ENCODE measurements at places on chromosomes 1 and 21.
A peak's percentile ranks its signal among the peaks of the same experiment; 100 is the strongest.

DNA sequence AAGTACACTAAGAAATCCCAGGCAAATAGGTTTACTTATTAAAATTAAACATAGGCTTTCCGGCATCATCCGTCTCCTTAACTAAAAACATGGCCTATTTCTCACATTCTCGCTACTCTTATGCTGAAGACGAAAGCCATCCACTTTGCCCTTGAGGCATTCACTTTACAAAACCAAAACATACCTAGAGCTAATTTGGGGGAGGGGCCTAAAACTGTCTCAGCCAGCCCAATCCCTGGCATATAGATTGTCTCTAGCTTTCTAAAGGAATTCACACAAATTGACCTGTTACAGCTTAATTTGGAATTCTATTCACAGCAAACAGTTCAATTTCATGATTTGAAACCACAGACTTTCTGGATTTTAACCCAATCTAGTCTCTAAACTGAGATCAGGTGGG is 34.8 kb downstream of the SLC35D1 start:
- DNase-seq, result no peak

DNA sequence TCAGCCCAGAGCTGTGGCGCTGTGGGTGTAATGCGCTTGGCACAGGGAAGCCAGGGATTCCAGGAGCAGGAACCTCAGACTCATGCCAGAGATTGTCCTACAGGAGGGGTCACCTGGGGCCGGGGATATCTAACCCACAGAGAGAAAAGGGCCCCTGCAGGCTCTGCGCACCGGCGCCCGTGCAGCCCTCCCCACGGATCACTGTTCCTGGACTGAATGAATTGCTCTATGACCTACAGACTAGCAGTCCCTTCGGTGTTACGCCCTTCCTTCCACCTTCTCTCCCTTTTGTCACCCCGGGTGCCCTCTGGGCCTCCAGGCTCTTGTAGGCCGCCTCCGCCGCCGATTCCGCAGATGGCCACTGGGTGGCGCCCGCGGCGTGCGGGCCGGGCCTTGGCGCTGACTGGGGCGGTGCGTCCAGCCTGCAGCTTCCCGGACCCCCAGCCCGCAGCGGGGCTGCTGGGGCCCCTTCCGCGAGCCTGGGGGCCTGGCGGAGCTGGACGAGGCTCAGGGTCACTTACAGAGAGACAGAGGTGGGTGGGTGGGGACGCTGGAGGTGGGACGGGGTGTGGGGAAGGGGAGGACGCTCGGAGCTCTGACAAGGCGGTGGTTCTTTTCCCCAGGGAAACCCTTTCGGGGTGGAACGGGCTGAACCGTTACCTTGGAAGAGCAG is 101.3 kb downstream of the IER5 start:
- DNase-seq, result peak; percentile 33

- DNase-seq, result no peak
Observed at GRCh38 chr1:119674835-119675289, 26.8 kb upstream of the ZNF697 start.

DNA sequence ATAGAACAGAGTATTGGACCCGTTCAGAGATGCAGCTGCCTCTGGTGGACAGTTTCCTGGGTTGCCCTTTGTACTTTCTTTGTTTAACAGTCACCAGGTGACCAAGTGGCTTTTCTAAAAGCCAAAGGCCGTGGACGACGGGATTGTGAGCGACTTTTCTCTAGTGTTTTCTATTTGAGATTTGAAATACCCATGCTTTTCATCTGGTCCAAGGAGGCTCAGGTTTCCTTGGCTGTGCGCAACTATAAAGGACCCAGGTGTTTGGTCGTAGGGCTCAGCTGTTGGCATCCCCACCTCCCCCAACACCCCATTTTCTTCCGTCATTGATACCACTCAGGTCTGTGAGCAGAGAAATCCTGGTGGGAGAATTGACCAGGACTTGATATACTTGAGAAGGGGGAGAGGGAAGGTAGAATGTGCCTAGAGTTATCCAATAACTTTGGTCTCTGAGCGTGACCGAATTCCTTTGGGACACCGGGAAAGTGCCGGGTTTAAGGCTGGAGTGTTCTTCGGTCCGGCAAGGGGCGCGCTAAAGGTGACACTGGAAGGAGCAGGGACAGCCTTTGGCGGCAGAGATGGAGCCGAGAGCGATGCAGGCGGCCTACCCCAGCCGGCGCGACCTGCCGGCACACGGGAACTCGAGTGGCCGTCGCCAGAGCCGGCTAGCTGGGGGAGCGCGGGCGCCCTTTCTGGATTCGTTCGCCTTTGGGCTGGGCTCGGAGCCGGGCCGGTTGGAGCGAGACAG is 83.4 kb upstream of the BMP8A start:
- DNase-seq, result no peak

DNA sequence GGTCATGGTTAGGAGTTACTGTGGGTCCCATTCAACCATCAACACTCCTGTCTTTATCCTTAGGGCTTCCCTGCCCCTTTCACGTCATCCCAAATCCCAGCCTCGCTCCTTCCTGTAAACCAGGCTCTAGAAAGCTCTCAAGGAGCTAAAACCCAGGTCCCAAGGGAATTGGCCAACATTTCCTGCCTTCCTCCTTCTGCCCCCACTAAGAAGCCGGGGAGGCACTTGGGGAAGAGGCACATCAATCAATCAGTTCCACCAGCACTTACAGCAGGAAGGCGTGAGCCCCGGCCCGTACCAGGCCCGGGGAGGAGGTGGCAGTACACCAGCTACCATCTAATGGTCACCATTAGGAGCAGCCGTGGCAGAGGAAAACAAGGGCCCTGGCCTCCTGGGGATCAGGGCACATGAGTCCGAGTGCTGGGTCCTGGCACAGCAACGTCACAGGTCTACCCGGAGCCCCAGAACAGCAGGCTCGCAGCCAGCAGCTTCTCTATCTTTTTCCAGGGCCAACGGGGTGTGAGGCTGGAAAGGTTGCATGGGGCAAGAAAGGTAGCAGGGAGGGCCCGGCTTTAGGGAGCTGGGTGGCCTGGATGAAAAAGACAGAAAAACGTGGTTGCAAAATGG is 108.6 kb downstream of the CASZ1 start:
- no peak for DNase-seq

DNA sequence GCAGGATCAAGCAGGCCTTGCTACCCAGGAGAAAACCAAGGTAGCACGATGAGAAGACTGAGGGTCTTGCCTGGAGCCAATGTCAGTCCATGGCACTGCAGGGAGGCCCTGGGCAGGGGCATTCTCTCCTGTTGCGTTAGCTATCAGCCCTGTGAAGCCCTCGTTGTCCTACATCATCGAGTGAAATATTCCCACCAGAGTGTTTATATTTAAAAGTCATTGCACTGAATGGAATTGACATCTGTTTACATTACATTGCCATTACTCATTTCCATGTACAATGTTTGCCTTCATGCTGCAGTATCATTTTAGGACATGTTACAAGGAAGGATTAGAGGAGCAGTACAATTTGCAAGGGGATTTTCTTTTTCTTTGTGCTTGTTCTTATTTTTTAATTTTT is 243.9 kb downstream of the KAZN start:
- no peak for DNase-seq

GRCh38 chr1:27395441-27396195 is 3.2 kb downstream of the GPR3 start:
- peak; percentile 60 for DNase-seq

- DNase-seq, result no peak
Observed at GRCh38 chr1:24279590-24280232, 39.4 kb upstream of the GRHL3 start.

DNA sequence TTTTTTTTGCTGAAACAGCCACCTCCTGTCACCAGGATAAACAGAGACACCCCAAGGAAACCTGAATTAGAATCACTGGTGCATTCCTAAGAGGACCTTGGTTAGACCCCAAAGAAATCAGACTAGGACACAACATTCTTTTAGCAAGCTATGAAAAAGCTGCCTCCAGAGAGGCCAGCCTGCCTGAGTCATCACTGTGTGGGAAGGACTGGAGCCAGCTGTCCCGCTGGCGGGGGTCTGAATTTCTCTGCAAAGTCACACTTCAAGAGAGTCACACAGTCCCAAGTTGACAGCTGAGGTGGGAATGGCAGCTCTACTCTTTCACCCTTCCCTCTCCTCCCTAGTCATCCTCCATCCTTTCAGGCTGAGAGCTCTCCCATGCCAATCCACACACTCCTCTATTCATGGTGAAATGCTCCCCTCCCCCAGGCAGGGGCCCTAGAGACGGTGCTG is 405.0 kb upstream of the POU3F1 start:
- DNase-seq, result no peak

DNA sequence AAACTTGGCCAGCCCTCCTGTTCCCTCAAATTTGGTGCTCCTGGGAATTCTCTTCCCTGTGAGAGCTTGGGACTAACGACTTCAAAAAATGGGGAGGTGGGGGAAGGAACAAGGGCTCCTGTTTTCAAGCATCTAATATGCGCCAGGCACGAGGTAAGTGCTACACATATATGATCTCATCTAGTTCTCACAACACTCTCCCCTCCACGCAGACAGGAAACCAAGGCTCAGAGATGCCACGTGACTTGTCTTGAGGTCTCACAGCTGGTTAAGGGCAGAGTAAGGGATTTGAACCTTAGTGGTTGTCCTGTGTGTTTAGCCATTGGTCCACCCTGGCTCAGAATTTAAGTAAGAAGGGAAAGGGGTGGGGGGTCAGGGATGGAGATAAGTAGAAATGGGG is 125.9 kb downstream of the DMRTB1 start:
- no peak for DNase-seq

DNA sequence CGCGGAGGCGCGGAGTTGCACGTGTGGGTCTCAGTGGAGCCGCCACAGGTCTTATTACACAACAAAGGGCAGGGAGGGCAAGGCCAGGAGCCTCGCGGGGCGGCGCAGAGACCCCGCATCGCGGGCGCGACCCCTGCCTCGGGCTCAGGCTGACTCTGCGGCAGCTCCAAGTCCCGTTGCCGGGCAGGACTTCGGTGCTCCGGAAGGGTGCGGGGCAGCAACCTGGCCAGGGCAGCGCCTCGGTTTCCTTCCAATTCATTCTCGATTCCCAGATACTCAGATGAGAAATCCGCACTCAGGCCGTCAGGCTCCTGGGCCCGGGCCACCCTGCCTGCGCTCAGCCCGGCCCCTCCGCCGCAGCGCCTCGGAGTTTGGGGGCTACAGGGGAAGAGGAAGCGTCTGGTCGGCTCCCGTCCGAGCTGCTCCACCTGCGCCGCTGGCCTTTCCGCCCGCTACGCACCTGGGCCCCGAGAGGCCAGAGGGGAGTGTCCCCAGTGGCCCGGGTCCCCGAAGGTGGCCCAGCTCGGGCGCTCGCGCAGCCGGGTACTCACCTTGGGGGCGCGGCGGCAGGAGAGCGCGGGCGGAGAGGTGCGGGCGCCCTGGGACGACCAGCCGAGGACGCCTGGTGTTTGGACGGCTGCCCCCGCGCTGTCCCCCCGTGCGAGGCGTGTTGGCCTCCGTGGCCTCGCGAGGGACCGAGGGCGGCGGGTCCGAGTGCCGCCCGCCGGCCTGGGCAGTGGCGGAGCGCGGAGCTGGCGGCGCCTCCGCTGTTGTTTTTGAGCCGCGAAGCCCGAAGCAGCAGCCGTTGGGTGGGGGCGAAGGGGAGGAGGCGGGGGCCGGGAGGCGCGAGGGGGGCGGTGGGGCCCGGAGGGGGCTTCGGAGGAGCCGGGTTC is 1.1 kb upstream of the PRDM16 start:
- DNase-seq, result no peak

DNA sequence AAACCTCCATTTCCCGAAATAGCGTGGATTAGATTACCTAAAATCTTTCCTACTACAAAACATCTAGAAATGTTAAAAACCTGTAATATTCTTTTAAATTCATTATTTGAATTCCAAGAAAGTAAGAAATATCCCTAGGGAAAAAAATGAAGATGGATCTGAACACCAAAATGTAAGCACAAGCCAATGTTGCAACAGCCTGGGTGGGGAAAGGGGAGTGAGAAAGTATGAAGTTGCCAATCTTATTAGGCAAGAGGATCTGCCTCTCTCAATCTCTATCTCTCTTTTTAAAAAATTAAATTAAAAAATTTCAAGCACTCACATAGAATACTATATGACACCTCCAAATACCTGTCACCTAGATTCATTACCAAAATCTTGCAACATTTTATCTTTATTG is 74.9 kb upstream of the IRF2BP2 start:
- no peak for DNase-seq

DNA sequence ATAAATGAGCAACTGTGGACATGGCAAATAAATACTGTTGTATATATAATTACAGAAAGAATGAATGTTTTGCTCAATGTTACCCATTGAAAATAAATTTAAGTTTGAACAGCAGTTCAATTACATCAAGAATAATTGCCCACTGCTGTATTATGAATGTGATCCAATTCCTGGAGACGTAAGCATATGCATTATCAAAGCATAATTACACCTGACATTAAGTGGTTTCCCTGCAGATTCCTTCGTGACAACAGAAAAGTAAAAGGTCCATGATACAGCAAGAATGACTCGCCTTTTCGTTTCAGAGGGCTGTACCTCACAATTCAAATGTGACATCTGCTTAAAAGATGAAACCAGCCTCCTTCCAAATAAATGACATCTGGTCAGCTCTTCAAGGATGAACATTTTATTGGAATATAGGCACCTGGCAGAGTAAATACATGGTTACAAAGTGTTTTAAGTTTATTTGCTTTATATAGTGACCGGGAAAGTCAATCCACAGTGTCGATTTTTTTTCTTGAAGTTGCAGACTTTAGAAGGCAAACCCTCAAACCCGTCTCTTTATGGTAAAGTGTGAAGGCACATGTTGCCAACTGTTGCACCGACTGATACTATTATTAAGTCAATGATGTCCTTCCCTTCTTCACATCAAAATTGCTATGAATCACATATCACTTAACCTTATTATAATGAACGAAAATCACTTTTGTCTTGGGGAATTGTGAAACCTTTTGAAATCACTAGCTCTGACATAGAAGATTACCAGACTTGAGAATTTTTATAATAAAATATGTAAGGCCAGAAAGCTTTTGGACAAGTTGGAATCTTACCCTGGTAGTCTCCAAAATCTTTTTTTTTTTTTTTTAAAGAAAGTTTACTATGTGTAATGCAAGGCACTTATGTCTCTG is 36.2 kb upstream of the EDEM3 start:
- DNase-seq, result no peak

- DNase-seq, result no peak
Observed at GRCh38 chr1:115666702-115667101, 24.9 kb downstream of the VANGL1 start.

- DNase-seq, result no peak
Observed at GRCh38 chr1:55374801-55375616, 159.8 kb upstream of the USP24 start.

DNA sequence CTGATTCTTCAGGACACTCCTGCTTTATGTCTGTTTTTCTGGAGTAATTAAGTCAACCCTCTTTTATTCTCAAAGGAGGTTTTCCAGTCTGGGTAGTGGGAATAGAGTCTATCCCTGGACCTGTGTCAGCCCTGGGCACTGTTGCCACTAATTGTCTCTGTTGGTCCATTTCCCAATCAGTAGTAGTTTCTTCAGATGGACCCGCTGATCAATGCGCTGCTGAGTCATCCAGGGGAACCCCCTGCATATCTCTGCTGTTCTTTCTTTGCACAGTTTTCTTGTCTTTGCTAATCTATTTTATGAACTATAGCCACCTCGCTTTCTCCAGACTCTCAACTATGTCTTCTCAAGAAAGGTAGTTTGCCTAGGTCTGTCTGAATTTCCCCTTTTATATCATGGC is 82.5 kb downstream of the TNNI3K start:
- no peak for DNase-seq

GRCh38 chr1:113223546-113223945 is 150.5 kb downstream of the LRIG2 start:
- no peak for DNase-seq
